ENCODE measurements at places on chromosomes 4 and X.

DNA sequence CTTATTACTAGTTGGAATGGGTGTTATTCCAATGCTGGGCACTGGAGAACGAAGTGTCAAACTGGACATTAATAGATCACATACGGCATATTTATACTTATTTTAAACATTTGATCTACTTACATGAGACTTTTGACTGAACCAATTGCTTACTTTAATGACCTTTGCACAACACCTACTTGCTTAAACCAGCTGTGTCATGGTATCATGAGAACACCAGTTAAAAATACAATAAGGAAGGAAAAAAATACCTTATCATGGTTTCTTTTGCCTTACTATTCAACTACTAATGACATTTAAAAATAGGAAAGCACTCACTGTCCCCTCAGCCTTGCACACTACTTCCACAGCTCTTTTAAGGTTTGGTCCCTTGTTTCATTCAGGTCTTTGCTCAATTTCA, 146.9 kb downstream of the FAM13A start:
- no peak for DNase-seq

GRCh38 chr4:61201561-61201960, 1.4 kb downstream of the ADGRL3 start:
- peak; percentile 66 for DNase-seq

DNA sequence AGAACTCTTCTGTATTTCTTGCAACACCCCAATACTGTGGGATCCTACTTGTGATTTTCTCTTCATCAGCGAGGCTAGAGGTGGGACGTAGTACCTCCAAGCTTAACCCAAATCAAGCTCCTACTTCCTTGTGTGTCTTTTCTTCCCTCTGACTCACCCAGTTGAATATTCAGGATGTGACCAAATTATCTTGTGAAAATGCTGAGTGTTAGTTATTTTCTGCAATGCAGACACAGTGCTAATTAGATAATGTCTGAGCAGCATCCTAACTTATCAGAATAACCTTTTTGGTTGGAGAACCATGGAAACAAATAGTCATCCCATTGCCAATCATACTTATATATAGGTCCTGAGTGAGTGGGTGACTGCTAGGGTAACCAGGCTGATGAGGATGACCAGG, 2.4 kb downstream of the MEPE start:
- no peak for DNase-seq

GRCh38 chrX:125326599-125326998, 6.9 kb downstream of the TEX13C start:
- no peak for DNase-seq

GRCh38 chr4:6938647-6939271, 29.1 kb downstream of the TBC1D14 start:
- DNase-seq: no peak

DNA sequence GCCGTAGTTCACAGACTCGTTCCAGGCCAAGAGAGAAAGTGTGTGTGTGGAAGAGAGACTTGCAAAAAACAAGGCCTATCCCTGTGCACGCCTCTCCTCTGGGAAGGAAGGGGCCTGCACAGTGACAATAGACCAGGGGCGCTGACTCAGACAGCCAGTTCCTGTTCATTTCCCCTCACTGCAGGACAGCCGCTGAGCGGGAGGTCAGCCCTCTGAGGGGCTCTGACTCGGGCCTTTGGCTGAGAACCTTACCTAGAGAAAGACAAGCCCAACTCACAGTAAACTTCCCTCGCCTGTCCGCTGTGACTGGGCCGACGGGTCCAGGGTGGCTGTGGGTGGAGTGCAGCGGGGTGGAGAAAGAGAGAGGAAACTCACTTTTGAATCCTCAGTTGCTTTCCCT, 52.1 kb downstream of the RTL5 start:
- DNase-seq: no peak

DNA sequence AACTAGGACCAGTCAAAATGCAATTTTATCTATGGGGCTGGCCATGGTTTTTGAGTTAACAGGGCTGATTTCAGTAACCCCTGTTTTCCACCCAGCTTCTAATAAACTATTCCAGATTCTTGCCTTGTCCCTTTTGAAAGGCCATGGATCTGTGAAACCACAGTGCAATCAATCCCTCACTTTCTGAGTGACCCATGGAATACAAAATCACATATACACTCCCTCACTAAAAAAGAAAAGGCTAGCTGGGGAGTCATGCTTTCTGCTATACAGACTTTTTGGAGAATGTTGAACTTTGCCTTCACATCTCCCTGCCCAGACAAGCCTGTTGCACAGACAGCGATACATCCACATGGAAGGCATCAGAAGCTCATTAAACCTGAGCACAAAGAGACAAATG, 47.9 kb downstream of the MAD2L1 start:
- DNase-seq: no peak

DNA sequence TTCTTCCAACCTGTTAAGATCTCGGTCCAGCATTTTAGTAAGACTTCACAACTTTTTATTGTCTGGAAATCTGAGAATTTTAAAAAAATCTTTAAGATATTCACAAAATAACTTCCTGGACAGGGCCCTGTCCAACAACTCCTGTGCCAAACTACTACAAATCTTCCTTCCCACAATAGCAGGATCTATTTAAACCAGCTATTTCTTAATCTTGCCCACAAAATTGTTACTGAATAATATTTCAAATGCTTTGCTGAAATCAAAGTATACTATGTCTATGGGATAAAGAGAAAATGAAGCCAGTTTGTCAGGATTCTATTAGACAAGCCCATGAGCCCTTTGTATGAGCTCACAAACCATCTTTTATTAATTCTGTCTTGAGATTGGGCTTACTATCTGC, 104.1 kb upstream of the DDIT4L start:
- no peak for DNase-seq

GRCh38 chr4:130359542-130359941, 1263.6 kb downstream of the C4orf33 start:
- DNase-seq: no peak

DNA sequence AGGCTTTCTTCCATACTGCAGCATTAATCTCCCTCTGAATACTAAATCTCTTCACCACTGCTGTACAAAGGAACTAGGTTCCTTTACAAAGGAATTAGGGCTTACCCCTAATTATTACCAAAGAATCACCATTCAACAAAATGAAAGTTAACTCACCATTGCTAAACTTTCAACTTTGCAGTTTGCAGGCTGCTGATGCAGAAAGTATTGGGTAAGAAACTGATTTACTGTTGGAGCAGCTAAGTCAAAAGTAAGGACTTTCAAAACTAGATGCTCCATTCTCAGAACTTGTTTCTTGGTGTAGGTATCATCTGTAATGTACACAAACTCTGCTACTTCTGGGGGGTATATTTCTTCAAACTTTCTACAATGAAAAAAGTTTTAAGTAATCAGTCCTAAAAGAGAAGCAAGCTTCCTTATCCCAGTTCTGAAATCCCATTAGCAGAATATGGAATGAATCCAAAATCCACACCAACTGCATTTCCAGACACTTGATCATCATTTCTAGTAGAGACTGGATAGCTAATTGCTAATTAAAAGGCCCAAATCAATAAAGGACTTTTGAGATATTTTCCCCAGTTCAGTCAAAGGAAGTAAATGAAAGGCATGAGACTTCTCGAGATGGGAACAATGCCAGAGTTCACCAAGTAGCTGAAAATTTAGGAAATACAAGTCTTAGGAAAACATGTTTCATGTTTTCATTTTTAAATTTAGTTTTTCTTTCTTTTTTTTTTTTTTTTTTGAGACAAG, 4.3 kb downstream of the CCNA2 start:
- DNase-seq: no peak

- DNase-seq: no peak
These were observed 45.0 kb upstream of the RAB40AL start for GRCh38 chrX:102892103-102892502.

- DNase-seq: no peak
These were observed 11.9 kb upstream of the HS3ST1 start for GRCh38 chr4:11440481-11441193.

DNA sequence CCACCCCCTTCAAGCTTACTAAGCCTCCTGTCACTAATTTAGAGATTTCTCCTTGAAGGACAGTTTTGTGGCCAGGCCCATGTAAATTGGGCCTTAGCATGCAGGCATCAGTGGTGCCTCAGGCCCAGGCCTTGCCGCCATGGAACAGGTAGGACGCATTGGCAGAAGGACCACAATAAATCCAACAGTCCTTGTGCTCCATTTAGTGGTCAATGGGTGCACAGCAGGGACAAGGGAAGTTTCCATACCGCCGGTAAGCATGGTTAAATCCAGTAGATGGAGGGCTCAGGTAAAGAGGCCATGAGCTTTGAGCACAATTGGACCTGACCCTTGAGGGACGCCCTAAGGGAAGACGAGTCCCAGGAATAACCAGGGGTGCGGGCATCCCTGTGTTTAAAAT, 97.3 kb downstream of the UGT2B28 start:
- DNase-seq: no peak

GRCh38 chr4:99961711-99962110, 11.6 kb upstream of the H2AZ1 start:
- DNase-seq: no peak

DNA sequence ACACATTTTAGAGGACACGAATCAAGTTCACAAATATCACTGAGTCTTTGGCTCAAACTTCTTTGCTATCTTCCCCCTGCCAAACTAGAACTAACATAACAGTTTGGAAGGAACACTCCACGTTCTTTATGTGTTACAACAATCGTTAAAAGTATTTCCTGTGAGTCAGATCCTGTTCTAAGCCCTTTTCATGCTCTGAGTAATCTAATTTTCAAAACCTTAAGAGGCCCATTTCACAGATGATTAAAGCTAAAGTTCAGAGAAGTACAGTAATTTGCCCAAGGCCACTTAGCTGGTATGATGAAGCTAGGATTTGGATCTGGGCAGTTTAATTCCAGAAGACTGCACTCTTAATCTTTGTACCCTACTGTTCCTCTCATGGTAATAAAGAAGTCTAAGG, 854.4 kb upstream of the INTU start:
- DNase-seq: no peak

DNA sequence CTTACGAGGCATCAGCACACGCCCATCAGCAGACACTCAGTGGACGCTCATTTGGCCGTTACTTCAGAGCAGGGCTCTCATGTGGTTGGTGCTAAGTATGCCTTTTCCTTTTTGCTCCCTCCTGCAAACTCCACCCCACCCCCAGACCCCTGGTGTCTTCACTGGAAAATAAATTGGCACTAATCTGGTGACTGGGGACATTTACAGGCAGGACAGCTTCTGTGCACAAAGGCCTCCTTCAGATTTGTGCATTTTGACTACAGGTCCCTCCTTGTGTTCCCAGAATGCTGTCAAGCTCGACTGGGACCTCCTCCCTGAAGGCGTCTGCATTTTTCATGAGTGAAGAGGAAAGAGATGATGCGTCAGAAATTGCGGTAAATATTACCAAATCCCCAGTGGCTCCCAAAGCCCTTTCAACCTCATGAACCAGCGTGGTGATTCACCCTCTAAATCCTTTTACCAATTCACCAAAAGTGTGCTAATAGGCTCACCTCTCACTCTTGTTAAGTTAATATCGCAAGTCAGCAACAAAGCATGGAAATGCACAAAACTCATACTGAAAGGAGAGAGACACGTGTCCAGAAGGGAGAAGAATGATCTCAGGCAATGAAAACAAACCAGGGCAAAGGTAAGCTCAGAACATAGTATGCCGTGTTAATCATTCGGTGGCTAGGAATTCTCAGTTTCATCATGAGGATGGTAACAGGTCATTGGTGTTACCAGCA, 119.0 kb downstream of the NKX6-1 start:
- DNase-seq: no peak

- DNase-seq: no peak
These were observed 10.2 kb downstream of the GAK start for GRCh38 chr4:921830-922331.

- no peak for DNase-seq
These were observed 543.8 kb upstream of the ZFP42 start for GRCh38 chr4:187451776-187452175.

GRCh38 chr4:154660052-154660451, 47.6 kb upstream of the FGG start:
- DNase-seq: no peak

- DNase-seq: peak; percentile 71
These were observed 107.9 kb downstream of the MMRN1 start for GRCh38 chr4:90002441-90003062.

- no peak for DNase-seq
These were observed 1749.9 kb upstream of the TENM3 start for GRCh38 chr4:180493299-180493698.

DNA sequence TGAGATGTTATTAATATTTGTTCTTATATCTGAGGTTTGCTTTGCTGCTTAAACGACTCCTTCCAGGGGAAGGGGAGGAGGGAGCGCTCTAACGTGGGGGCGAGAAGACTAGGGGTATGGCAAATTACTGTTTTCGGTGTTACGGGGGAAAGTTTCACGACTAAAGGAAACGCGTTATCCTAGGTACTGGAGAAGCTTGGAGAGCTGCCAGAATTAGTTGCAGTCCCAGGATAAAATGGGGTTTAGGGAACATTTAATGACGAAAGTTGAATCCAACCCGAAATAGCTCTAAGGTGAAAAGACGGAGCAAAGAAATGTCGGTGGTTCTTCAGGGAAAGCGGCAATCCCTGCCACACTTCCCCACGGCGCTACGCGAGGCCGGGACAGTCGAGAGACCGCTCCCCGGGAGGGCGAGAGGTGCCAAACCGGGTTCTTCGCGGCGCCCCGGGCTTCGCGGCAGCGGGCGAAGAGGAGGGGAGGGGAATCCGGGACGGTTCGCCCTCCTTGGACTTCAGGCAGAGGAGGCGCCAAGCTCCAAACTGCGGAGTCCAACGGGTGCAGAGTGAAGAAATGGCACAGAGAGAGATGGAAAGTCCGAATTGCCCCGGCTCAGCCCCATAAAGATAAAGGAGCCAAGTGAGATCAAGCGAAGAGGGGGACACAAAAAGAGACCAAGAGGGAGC, 724 bp downstream of the THOC2 start:
- no peak for DNase-seq

- DNase-seq: no peak
These were observed 16.8 kb upstream of the ZCCHC13 start for GRCh38 chrX:74286950-74287740.

DNA sequence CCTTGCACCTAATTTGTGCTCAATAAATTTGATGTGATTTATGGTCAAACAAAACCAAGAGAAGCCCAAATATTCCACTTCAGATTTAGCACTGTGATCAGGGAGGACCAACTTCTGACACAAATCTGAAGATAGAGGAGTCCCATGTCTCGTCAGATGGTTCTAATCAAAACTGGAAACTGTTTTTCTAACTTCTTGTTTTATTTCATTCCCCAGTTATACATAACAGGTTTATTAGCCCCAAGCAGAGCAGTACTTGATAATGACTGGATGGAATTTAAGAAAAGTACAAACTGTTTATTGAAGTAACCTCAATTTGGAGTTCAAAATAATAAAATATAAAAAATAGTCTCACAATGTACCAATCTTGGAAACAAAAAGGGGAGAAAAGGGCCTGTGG, 310.3 kb downstream of the LDB2 start:
- DNase-seq: no peak

GRCh38 chr4:76203541-76203940, 10.1 kb downstream of the SCARB2 start:
- no peak for DNase-seq

DNA sequence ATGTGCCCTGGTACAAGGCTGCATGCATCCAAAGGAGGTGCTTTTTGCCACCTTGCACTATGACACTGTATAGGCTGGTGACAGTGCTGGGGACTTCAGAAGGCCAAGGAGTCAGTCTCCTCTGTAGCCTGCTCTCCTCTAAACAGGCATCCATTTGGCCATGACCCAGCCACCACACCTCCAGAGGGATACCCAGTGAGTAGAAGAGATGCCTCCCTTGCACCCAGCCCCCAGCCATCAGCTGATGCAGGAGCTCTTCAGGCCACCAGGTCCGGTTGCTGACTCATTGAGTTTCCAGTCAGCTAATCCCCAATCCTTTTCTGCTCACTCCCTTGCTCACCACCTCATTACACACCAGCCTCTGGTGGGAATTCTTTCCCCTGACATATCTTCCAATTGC, 99.8 kb downstream of the PJA1 start:
- no peak for DNase-seq

Measured in NCI-H1092 treated with DMSO at 0.1 percent for 48 hours (cell line).